Mesenteric fat pad (tissue), 1 donor: ENCODE measurements at places on chromosomes 13 and 19.
A peak's percentile ranks its signal among the peaks of the same experiment; 100 is the strongest.

DNA sequence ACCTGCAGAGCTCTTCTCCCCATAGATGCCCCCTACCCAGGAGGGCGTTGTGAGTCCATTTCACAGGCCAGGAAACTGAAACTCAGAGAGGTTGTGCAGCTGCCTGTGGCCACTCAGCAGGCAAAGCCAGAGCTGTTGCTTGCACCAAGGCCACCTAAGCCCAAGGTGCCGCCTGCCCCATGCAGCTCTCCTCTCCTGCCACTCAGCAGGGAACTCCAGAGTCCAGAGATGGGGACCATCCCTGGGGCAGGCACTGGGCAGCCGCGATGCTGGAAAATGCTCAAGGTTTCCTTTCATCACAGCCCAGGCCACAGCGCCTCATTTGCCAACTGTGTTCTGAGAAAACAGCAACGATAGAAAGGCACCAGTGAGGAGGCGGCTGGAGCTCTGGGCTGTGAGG, 41.0 kb upstream of the PEPD start:
- peak; percentile 60 for DNase-seq

DNA sequence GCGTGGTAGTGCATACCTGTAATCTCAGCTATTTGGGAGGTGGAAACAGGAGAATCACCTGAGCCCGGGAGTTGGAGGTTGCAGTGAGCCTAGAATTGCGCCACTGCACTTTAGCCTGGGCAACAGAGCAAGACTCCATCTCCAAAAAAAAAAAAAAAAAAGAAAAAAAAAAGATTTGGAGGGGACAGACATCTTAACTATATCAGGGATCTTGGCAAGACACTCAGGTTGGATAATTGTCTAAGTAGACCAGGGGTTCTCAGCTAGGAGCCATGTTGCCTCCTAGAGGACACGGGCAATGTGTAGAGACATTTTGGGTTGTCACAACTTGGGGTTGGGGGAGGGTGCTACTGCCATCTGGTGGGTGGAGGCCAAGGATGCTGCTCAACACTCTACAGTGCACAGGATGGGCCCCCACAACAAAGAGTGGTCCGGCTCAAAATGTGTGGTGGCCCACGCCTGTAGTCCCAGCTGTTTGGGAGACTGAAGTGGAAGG, 1.9 kb upstream of the ZNF580 start:
- no peak for DNase-seq

GRCh38 chr13:48695776-48696175, 42.0 kb downstream of the CYSLTR2 start:
- no peak for DNase-seq

DNA sequence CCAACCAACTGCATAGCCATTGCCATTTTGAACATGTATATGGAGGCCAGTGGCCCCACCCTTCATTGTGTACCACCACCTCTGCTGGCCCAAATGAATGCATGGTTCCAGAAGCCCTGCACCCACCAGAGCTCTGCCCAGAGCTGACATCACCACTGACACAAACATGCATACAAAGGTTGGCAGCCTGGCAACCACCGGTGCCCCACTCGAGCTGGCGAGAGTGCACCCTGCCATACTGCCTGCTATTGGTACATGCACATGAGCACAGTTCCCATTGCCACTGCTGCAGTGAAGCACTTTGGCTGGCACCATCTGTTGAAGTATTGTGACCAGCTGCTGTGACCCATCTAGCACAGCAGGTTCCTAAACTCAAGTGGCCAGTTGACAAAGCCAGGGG, 1564.9 kb downstream of the OLFM4 start:
- DNase-seq = no peak

DNA sequence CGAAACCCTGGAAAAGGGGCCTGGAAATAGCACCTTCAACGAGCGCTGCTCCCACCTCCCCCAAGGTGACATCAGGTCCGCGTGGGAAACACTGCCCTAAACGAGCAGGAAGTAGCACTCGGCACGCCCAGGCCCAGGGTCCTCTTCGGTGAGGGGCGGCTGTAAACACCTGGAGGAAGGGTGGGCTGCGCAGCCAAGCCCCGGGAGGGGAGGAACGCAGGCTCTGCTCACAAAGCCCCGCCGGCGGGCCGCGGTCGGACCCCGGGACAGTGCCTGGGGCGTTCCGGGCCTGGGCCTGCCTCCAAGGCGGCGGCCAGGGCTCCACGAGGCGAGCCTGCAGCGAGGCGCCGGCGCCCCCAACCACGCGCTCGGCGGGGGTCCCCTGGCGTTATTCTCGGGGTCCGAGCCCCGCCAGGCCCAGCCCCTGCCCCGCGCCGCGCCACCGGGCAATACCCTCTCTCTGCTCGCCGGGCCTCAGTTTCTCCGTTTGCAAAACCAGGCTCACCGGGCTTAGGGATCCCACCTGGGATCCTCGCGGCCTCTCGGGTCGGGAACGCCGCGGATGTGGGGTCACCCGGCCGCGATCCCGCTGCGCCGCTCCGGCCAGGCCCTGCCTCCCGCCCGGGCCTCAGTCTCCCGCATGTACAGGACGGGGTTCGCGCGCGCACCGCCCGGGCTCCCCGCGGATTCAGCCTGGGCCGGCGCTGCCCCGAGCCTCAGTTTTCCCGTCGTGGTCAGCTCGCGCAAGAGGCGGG, 630 bp downstream of the RNF126 start:
- no peak for DNase-seq

DNA sequence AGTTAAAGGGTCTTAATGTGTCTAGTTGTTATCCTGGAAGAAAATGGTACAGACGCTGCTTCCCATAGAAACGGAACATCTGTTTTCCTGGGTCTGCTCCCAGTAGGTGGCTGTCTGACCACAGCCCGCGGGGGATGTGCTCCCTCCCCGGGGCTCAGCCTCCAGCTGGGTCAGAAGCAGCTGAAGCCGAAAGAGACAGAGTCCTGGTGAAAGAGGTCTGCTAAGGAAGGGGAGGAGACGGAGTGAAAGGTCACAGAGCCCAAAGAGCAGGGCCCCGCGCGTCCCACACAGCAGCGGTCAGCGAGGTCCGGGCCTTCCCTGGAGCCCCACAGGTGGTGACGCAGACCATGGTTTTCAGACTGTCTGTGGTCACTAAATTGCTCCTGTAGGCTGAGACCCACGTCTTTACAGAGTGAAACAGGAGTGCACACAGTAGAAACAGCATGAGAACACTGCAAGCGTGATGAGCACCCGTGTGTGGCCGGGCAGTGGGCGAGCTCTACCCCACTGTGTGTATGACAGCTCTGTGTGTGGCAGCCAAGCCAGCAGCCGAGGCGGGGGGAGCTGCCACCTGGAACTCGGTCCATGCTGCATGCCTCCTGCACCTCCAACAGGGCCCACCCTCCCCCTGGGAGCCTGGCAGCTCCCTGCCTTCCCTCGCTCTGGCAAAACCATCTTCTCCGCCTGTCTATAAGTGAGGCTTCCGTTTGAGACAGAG, 52.0 kb upstream of the C13orf46 start:
- DNase-seq = no peak

DNA sequence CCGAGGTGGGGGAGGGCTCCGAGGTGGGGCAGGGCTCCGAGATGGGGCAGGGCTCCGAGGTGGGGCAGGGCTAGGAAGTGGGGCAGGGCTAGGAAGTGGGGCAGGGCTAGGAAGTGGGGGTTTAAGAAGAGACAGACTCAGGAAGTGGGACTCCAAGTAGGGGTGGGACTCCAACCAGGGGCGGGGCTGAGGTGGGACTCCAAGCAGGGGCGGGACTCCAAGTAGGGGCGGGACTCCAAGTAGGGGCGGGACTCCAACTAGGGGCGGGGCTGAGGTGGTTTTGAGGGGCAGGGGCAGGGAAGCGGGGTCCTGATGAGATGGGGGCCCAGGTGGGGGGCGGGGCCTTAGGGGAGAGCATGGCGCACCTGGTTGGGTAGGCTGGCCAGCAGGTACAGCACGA, 13.6 kb downstream of the CFD start:
- no peak for DNase-seq

GRCh38 chr13:38658906-38659305, 28.0 kb upstream of the FREM2 start:
- DNase-seq = no peak
